ENCODE measurements at places on chromosomes 3 and 15.
A peak's percentile ranks its signal among the peaks of the same experiment; 100 is the strongest.

DNA sequence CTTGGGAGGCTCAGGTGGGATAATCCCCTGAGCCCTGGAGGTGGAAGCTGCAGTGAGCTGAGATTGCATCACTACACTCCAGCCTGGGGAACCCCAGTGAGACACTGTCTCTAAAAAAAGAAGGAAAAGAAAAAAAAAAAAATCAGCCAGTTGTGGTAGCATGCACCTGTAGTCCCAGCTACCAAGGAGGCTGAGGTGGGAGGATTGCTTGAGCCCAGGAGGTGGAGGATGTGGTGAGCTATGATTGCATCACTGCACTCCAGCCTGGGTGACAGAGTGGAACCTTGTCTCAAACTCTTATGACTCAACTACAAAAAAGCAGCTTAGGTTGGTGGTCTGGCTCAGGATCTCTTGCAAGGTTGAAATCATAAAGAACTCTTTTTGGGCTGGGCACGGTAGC lies 19.3 kb upstream of the GPX1 start:
- no peaks in the 10 kb centered on the region for H3K4me1 ChIP-seq
- no peaks in the 10 kb centered on the region for H3K27me3 ChIP-seq

GRCh38 chr3:127754411-127755304 lies 67.7 kb downstream of the MGLL start:
- DNase-seq: no peak
- H3K27me3 ChIP-seq: no peaks in the 10 kb centered on the region
- no peak overlapping the region for H3K4me3 ChIP-seq

GRCh38 chr3:56229311-56229710 lies 239.0 kb downstream of the ERC2 start:
- H3K27me3 ChIP-seq: peaks cover 5% of the 10 kb centered on the region
- H3K36me3 ChIP-seq: no peaks in the 10 kb centered on the region
- H3K27ac ChIP-seq: no peak overlapping the region
- no peak overlapping the region for H3K4me3 ChIP-seq
- no peak for DNase-seq

DNA sequence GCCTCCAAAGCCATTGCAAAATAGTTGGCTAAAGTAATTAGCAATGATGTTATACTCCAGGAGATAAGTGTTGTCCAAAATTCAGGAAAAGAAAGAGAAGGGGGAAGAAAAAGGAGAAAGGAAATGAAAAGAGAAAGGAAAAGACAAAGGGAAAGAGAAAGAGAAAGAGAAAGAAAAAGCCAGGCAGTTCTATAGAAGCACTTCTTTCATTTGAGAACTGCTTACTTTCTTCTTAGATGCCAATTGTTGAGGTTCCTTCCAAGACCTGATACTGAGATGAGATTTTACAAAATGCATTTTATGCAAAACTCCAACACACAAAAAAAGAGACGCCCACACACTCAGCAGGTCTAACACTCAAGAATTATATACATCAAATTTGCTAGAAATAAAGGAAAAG lies 298.4 kb downstream of the KCNH8 start:
- H3K4me1 ChIP-seq: no peaks in the 10 kb centered on the region
- DNase-seq: no peak
- H3K36me3 ChIP-seq: no peaks in the 10 kb centered on the region
- no peak overlapping the region for H3K27ac ChIP-seq

DNA sequence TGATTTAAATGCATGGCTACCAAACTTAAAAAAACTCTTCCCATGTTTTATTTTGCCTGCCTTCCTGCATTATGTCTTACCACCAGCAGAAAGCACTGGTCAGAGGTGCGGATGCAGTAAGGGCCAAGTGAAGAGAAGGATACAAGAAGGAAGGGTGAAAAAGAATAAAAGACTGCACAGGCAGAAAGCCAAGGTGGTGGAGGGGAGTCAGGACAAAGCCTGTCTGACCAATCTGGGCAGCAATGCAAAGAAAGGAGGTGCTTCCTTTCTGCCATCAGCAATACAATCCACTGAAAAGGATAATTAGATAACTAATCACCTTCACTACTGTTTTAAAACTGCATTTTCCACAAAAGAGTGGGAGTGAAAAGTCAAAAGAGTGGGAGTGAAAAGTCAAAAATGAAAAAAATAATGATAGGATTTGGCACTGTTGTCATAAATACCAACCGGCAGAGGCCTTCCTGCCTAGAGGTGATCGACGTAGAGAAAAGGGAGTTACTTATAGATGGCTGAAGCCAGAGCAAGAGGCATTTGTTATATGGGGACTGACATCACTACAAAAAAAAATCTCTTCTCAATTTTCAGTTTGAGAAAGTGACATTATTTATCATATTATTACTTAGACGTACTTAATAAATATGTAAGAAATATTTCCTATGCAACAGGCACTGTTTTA lies 385.3 kb downstream of the TBC1D5 start:
- DNase-seq: no peak
- no peaks in the 10 kb centered on the region for H3K4me1 ChIP-seq

GRCh38 chr3:71703797-71704196 lies 21.4 kb downstream of the EIF4E3 start:
- DNase-seq: peak; percentile 29
- no peaks in the 10 kb centered on the region for H3K27me3 ChIP-seq
- H3K27ac ChIP-seq: no peak overlapping the region

- H3K4me1 ChIP-seq: peaks cover 7% of the 10 kb centered on the region
- peak overlapping the region; percentile 70 for H3K4me3 ChIP-seq
- no peak for DNase-seq
- H3K27ac ChIP-seq: no peak overlapping the region
- H3K36me3 ChIP-seq: no peaks in the 10 kb centered on the region
These were observed 544 bp upstream of the GATM start for GRCh38 chr15:45378913-45379262.
